ENCODE measurements at places on chromosomes 1 and 21.

GRCh38 chr1:45551684-45552083 lies 1.1 kb downstream of the AKR1A1 start:
- no peak for DNase-seq

- no peak for DNase-seq
Observed at GRCh38 chr1:37479255-37480124, 5.1 kb downstream of the ZC3H12A start.

DNA sequence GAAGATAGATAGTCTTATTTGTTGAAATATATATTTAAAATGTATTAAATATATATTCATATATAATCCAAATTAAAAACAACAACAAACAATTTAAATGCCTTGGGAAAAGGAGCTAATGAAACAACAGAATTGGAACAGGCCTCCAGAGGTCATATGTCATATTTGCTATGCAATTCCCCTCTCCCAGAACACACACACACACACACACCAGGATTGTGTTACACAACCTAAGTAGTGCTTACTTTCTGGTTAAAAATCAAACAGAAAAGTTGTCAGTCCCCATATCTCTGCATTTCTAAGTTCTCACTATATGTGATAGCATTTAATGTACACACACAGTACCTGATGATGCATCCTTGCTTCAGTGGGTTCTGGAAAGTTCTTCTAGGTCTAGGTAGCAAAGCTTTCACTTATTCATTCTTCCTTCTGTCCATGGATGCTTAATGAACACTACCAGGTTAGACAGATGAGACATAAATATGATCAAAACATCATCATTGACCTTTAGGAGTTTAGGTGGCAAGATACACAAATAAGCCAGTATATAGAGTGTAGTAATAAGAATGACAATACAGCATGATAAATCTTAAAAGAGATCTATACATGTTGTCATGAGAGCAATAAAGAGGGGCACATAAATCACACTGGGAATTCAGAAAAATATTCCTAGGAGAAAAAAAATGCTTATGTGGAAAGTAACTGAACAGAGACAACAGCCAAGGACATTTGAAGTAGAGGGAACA lies 662.8 kb downstream of the PTPRC start:
- no peak for DNase-seq

- DNase-seq = no peak
Observed at GRCh38 chr21:16279731-16280581, 550.2 kb downstream of the USP25 start.

DNA sequence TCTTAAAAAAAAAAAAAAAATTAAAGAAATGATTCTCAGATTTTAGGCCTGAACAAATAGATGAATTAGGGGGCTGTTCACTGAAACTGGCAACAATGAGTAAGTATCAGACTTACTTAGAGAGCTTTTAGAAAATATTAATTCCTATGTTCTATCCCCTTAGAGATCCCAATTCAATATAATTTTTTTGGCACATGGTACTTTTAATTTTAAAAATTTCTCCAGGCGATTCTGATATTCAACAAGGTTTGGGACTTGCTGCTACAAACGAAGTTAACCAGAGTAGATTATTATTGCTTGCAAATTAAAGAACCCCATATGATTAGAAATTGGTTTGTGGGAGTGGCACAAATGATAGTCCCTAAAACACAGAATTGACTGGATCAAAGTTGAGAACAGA lies 11.4 kb downstream of the SCMH1 start:
- no peak for DNase-seq

- no peak for DNase-seq
Observed at GRCh38 chr1:2416403-2416802, 4.0 kb upstream of the PEX10 start.

DNA sequence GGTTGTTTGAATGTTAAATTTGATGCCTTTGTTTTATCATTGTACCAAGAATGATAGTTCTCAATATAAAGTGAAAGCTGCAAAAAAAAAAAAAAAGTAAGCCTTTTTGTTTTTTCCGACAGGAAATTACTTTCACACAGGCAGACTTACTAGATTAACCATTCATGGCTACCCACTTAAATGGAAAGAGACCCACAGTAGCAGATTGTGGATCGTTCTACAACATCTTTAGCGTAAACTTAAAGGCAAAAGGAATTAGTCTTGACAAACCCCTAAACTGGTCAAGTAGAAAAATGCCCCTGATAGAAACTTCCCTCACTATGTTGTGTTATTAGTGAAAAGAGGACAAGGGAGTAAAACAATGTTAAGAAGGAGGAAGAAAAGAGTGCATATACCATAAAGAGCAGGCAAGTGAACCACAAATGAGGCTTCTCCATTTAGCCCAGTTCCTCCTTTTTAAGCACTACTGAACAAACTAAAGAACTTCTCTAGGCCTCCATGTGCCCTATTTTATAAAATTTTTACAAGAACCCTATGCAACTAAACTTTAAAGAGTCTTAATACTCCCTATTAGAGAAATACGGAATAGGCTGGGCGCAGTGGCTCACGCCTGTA lies 1560.3 kb downstream of the MRPL39 start:
- no peak for DNase-seq

GRCh38 chr1:217989510-217989909 lies 295.6 kb upstream of the RRP15 start:
- no peak for DNase-seq

Measured in fibroblast of skin of left quadriceps (primary cell).